ENCODE measurements at places on chromosomes 16 and 17. TPM values are rescaled to one million over a fixed set of nuclear protein-coding genes. Genes with fewer than 3 reads are reported as not detected.

- H3K36me3 ChIP-seq, result no peaks in the 10 kb centered on the region
- DNase-seq, result no peak
- H3K4me1 ChIP-seq, result peaks cover 17% of the 10 kb centered on the region
- H3K4me3 ChIP-seq, result no peak overlapping the region
Measured at GRCh38 chr17:7292194-7292593, 2.2 kb downstream of the YBX2 start.

DNA sequence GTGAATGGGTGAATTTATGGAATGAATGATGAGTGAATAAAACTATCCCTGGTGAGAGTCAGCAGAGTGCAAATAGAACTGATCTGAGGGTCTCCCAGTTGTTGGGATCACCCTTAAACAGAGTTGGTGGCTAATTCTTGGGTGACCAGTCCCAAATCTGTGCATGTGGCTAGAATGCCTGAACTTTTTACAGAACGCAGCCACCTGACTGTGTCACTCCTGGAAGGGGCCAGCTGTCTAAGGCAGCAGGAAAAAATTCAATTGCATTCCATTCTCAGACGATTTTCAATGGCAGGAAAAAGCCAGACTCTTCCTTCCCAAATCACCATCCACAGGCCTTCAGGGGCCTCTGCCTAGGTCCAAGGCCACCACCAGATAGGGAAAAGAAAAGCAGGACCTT is 43.5 kb downstream of the BEAN1 start:
- H3K27me3 ChIP-seq, result no peaks in the 10 kb centered on the region
- no peaks in the 10 kb centered on the region for H3K36me3 ChIP-seq
- H3K27ac ChIP-seq, result no peak overlapping the region
- no peaks in the 10 kb centered on the region for H3K4me1 ChIP-seq
- DNase-seq, result no peak

DNA sequence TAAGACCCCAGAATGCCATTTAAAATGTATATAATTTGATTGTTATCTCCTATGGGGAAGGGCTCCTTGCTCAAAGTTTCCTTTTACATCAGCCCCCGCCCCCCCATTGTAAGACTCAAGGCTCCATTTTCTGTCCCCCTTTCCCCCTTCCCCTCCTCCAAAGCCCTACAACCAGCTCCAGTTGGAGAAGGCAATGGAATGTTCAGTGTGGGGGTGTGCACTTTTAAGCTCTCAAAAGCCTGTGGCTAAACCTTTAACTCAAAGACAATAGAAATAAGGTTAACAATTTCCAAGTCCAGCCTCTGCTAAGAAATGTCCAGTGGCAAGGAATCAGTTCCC is 114.7 kb downstream of the NOG start:
- DNase-seq, result no peak
- H3K4me1 ChIP-seq, result no peaks in the 10 kb centered on the region
- H3K27ac ChIP-seq, result no peak overlapping the region
- H3K4me3 ChIP-seq, result no peak overlapping the region
- H3K27me3 ChIP-seq, result no peaks in the 10 kb centered on the region
- no peaks in the 10 kb centered on the region for H3K36me3 ChIP-seq

GRCh38 chr17:58308173-58308984 is 20.2 kb downstream of the TSPOAP1 start:
- H3K27ac ChIP-seq, result no peak overlapping the region
- H3K4me1 ChIP-seq, result no peaks in the 10 kb centered on the region
- no peak overlapping the region for H3K4me3 ChIP-seq
- H3K27me3 ChIP-seq, result no peaks in the 10 kb centered on the region
- no peaks in the 10 kb centered on the region for H3K36me3 ChIP-seq

- peak overlapping the region; percentile 85 for H3K4me3 ChIP-seq
- H3K4me1 ChIP-seq, result peaks cover 50% of the 10 kb centered on the region
- no peak for DNase-seq
- peaks cover 29% of the 10 kb centered on the region for H3K36me3 ChIP-seq
Measured at GRCh38 chr17:7574176-7574953, 5.1 kb upstream of the CD68 start.

- H3K4me3 ChIP-seq, result no peak overlapping the region
- no peaks in the 10 kb centered on the region for H3K36me3 ChIP-seq
- H3K27ac ChIP-seq, result peak overlapping the region; percentile 53
- DNase-seq, result no peak
Measured at GRCh38 chr17:76524598-76525512, 12.7 kb downstream of the CYGB start.

DNA sequence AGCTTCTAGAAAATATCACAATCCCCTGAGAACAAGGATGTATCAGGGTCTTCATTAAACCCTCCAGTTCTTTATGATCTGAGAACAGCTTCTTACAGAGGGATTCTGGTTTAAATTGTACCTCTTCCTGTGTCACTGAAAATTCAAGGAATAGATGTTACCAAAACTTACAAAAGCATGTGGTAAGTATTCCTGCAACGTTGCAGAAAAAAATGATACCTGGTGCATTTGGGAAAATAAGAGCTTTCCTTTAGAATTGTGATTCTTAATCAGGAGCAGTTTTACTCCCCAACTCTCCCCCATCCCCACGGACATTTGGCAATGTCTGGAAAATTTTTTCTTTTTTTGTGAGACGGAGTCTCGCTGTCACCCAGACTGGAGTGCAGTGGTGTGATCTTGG is 7.3 kb downstream of the SLFN14 start:
- no peaks in the 10 kb centered on the region for H3K36me3 ChIP-seq
- no peak overlapping the region for H3K27ac ChIP-seq
- DNase-seq, result no peak
- no peak overlapping the region for H3K4me3 ChIP-seq
- H3K27me3 ChIP-seq, result peaks cover 14% of the 10 kb centered on the region
- no peaks in the 10 kb centered on the region for H3K4me1 ChIP-seq

GRCh38 chr16:3085868-3086595 is 13.1 kb downstream of the ZSCAN10 start:
- no peaks in the 10 kb centered on the region for H3K27me3 ChIP-seq
- H3K36me3 ChIP-seq, result no peaks in the 10 kb centered on the region

GRCh38 chr17:66614469-66614868 is 220.4 kb upstream of the CACNG5 start:
- H3K36me3 ChIP-seq, result no peaks in the 10 kb centered on the region
- no peaks in the 10 kb centered on the region for H3K27me3 ChIP-seq
- H3K27ac ChIP-seq, result no peak overlapping the region

DNA sequence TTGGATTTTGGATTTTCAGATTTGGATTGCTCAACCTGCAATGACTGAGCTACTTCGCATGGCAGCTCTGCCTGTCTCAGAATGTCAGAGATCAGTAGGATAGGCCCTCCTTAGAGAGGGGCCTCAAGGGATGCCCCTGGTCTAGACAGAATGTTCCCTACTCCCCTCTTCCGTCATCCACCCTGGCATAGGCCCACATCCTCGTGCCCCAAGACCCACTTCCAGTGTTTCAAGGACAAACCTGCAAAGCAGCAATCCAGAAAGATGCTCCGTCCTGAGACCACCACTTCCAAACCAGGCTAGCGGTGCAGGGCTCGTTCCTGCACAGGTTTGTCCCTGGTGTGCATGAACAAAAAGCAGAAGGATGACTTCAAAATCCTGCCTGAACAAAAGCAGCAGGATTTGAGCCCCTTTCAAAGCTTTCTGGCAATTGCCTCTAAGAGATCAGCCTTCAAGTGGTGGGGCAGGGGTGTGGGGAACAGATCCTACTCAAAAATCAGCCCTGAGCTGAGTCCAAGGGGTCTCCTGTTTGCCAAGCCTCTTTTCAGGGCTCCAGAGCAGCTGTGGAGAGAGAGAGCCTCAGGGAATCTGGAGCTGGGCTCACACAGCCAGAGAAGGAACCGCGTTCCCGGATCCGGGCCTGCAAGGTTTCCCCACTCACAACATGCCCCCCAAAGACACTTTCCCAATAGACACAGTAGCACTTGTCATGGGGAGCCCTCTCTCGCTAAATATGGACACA is 121.1 kb downstream of the SOCS1 start:
- DNase-seq, result no peak
- no peaks in the 10 kb centered on the region for H3K27me3 ChIP-seq
- H3K27ac ChIP-seq, result 0 out of 2 replicates have a peak overlapping the region, but pooled peaks have one; percentile 3
- H3K36me3 ChIP-seq, result no peaks in the 10 kb centered on the region

The LRRC3C gene
- total RNA-seq, result not detected

The SLC38A7 gene
- total RNA-seq, result 20.2 TPM

The MYH8 gene
- total RNA-seq, result not detected

The UMOD gene
- not detected for total RNA-seq

The SNX20 gene
- 0.10 TPM for total RNA-seq

The ITGA2B gene
- total RNA-seq, result 2.4 TPM

The KRT31 gene
- not detected for total RNA-seq

The RTN4RL1 gene
- total RNA-seq, result 0.80 TPM

The MON1B gene
- 62.9 TPM for total RNA-seq

The MYH13 gene
- total RNA-seq, result not detected

The ZNF287 gene
- total RNA-seq, result 12.3 TPM

The KRT33B gene
- not detected for total RNA-seq
